ENCODE measurements at places on chromosomes 4 and X.

GRCh38 chrX:38627683-38628082 is 66.3 kb downstream of the TSPAN7 start:
- DNase-seq, result no peak

DNA sequence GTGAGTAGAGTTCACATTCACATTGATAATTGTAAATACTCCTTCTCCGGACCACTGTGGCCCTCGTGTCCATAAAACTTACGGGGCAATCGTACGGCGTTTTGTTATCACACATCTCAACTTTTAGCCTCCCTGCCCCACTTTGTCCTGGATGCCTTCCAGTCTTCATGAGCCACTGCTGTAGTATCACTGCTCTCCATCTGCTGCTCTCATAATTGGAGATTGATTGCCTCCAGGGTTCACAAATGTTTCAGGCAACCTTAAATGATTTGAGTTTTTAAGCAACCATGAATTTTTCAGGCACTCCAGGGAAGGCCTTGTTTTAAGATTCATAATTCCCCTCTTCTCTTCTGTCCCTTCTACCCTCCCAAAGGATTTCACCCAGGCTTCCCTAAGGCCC is 28.4 kb downstream of the ALPK1 start:
- DNase-seq, result no peak

GRCh38 chr4:9947168-9948062 is 73.9 kb downstream of the SLC2A9 start:
- DNase-seq, result no peak

GRCh38 chr4:6568689-6569332 is 6.2 kb upstream of the MAN2B2 start:
- DNase-seq, result no peak

DNA sequence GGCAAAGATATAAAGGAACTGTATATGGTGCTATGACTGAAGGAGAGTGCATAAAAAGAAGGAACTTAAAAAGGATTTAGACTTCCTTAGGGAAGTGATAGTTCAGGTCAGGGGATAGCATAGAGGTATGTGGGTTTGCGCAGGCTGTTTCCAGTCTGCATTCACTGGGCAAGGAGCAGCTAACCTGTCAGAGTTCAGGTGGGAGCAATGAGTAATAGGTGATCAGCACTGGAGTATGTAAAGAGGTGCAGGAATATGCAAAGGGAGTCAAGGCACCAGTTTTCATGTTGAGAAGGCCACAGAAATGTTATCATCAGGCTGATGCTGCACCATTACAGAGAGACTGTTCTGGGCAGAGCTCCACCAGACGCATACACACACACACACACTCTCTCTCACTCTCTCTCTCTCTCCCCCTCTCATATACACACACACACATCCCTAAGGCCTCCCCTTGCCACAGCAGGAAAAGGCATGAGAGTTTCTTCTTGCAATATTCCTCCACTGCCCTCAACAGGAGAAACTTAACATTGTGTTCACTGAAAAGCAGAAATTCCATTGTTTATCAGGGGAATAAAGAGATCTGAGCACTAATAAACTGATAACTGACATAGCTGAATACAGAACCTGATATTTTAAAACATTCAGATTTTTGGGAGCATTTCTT is 256.4 kb upstream of the GRID2 start:
- no peak for DNase-seq

- no peak for DNase-seq
Measured at GRCh38 chr4:52751487-52751911, 274 bp upstream of the ERVMER34-1 start.

GRCh38 chrX:63855896-63856295 is 70.9 kb upstream of the ARHGEF9 start:
- no peak for DNase-seq

GRCh38 chr4:54104907-54105306 is 4.9 kb downstream of the GSX2 start:
- DNase-seq, result no peak

- DNase-seq, result no peak
Measured at GRCh38 chrX:97846718-97847237, 963.1 kb downstream of the RPA4 start.
